Osteocyte (in vitro differentiated cells): ENCODE measurements at places on chromosomes 1 and 21. TPM values are rescaled to one million over a fixed set of nuclear protein-coding genes. Genes with fewer than 3 reads are reported as not detected.

- no peak for DNase-seq
Observed at GRCh38 chr21:29454179-29454578, 155.5 kb downstream of the BACH1 start.

- DNase-seq, result no peak
Observed at GRCh38 chr1:30905916-30906620, 2.5 kb downstream of the SDC3 start.

GRCh38 chr21:33586927-33587326 lies 1.6 kb downstream of the DONSON start:
- no peak for DNase-seq

Gene GRIK1
- total RNA-seq, result 0.13 TPM in 1 of 2 replicates, not detected in the other

Gene TTLL7
- 6.8 and 8.6 TPM in 2 replicates for total RNA-seq

Gene FMO2
- total RNA-seq, result 0.24 and 0.94 TPM in 2 replicates
